ENCODE measurements at places on chromosomes 12 and 14.

- DNase-seq: no peak
These were observed 16.2 kb downstream of the ATP2B1 start for GRCh38 chr12:89692439-89692838.

GRCh38 chr14:99217066-99217955 is 54.7 kb downstream of the BCL11B start:
- DNase-seq: no peak

GRCh38 chr14:101072945-101073597 is 169.5 kb upstream of the RTL1 start:
- DNase-seq: peak; percentile 98

DNA sequence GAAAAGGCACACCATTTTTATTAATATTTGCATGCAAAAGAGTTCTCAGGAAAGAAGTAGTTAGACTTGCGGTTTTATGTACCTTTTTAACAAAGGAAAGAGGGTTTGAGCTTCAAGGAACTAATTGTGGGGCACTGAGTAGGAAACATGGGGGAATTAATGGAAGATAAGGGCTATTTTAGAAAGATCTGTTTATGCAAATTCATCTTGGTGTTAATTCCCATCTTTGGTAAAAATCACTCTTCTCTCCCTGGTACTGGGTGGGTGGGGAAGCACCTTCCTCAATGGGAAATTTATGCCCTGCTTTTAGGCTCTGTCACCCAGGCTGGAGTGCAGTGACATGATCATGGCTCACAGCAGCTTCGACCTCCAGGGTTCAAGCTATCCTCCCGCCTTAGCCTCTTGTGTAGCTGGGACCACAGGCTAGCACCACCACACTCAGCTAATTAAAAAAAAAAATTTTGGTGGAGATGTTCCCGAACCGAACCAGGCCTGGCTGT is 30.1 kb upstream of the RESF1 start:
- DNase-seq: no peak

GRCh38 chr12:50224026-50224692 is 57.0 kb upstream of the CERS5 start:
- peak; percentile 53 for DNase-seq

DNA sequence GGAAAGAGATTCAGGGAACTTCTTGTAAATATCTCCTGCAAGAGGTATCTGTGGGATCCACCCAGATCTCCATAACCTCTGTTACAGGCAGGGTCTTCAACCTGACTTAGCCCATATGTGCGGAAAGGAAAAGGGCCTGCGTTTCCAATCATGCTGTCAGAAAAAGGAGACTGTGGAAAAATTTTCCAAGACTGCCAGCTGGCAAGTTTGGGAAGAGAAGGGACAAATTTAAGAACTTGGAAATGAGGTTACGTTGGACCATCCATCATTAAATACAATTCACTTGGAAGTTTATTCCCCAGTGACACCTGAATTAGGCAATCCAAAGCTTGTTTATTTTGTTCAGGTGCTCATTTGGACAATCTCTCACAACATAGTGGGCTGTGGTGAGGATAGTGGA is 13.9 kb downstream of the PTHLH start:
- DNase-seq: no peak

GRCh38 chr12:11545484-11546330 is 103.8 kb upstream of the ETV6 start:
- DNase-seq: no peak

GRCh38 chr12:76790564-76791552 is 26.9 kb downstream of the ZDHHC17 start:
- peak; percentile 71 for DNase-seq

DNA sequence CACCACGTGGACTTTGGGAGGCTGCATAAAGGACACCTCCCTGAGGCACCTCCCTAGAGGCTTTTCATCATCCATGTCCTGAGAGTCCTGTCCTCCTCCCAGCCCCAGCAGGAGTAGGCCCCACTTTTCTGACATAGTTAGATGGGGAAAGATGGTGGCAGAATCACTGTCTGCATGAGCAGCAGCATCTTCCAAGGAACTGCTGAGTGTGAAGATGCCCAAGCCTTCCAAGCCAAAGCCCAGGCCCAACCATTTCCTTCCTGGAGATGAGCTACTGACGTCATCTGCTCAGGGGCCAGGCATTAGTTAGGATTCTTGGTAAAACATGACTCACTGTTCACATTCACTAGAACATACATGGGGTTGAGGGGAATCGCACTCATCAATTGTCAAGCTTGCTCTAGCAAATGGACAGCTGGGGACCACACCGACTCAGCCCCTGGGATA is 37.3 kb downstream of the VDR start:
- no peak for DNase-seq

DNA sequence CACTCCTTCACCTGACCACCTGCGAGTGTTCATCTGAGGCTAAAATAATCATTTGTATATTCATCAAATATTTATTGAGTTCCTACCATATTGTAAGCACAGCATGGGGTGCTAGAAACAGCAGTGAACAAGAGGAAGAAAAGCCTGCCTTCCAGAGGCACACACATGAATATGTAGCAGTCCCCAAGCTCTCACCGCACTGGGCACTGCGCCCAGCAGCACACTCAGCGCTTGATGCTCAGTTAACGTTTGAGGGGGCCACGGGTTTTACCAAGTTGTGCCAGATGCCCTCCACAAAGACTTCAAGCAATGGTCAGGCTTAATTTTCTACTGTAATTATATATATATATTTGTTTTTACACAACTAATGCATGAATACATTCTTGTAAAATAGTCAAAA is 52.0 kb downstream of the HELB start:
- no peak for DNase-seq

- peak; percentile 32 for DNase-seq
These were observed 1248.4 kb downstream of the LRFN5 start for GRCh38 chr14:42855085-42855484.

DNA sequence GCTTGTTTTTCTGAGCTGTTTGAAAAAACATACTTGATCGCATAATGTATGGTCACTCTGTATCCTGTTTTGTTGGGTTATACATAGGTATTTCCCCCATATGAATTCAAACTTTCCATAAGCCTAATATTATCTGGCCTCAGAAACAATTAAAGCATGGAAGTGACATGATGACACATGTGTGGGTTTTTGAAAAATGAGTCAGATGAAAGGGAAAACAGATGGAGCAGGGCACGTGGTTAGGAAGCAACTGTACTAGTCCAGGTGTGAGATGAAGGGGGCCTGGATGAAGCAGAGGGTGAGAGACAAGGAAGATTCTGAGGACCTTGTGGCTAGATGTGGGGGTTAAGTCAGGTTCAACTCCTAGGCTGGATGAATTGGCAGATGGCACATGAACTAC is 92.7 kb upstream of the DNM1L start:
- DNase-seq: peak; percentile 5

GRCh38 chr14:26702721-26703230 is 104.9 kb upstream of the NOVA1 start:
- DNase-seq: no peak

- no peak for DNase-seq
These were observed 146.7 kb upstream of the USP15 start for GRCh38 chr12:62113366-62114011.

Measured in kidney glomerular epithelial cell (primary cell).